ENCODE measurements at places on chromosomes 16 and 17.

- no peak for DNase-seq
Measured at GRCh38 chr17:72270273-72270924, 149.6 kb downstream of the SOX9 start.

DNA sequence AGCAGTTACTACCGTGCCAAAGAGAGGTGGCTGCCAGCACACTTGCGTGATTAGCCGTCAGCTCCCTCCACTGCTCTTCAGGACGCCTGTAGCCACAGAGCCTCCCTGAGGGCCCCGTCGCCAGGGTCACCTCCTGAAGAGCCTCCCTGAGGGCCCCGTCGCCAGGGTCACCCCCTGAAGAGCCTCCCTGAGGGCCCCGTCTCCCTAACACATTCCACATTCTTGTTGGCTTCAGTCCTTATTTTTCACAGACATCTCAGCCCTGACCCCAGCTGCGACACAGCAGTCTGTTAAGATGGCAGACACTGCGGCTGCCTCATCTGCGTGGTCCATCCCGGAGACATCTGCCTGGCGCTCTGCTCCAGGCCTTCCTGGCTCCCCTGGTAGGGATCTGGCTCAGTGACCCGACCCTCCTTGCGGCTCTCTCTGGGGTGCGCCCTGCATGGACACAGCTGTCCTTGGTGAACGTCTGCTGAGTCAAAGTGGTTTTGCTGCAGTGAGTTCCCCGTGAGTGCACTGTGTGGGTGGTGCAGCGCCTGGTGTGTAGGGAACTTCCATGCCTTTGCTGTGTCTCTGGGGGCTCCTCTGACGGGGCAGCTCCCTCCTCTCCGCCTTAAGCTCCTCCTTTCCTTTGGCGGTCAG is 11.4 kb downstream of the ACSF3 start:
- no peak for DNase-seq

GRCh38 chr17:29326023-29326813 is 32.3 kb upstream of the NUFIP2 start:
- no peak for DNase-seq

GRCh38 chr16:84197466-84198128 is 6.6 kb downstream of the ADAD2 start:
- DNase-seq = no peak

- no peak for DNase-seq
Measured at GRCh38 chr16:1206326-1206725, 18.7 kb downstream of the TPSG1 start.

- DNase-seq = no peak
Measured at GRCh38 chr17:42002792-42003301, 14.4 kb downstream of the DNAJC7 start.

- no peak for DNase-seq
Measured at GRCh38 chr17:55210292-55210691, 54.5 kb upstream of the HLF start.

GRCh38 chr17:50180111-50180510 is 14.3 kb downstream of the SGCA start:
- DNase-seq = no peak

GRCh38 chr17:78675836-78676235 is 98.6 kb upstream of the DNAH17 start:
- no peak for DNase-seq

- no peak for DNase-seq
Measured at GRCh38 chr17:82367724-82368524, 3.6 kb upstream of the UTS2R start.

DNA sequence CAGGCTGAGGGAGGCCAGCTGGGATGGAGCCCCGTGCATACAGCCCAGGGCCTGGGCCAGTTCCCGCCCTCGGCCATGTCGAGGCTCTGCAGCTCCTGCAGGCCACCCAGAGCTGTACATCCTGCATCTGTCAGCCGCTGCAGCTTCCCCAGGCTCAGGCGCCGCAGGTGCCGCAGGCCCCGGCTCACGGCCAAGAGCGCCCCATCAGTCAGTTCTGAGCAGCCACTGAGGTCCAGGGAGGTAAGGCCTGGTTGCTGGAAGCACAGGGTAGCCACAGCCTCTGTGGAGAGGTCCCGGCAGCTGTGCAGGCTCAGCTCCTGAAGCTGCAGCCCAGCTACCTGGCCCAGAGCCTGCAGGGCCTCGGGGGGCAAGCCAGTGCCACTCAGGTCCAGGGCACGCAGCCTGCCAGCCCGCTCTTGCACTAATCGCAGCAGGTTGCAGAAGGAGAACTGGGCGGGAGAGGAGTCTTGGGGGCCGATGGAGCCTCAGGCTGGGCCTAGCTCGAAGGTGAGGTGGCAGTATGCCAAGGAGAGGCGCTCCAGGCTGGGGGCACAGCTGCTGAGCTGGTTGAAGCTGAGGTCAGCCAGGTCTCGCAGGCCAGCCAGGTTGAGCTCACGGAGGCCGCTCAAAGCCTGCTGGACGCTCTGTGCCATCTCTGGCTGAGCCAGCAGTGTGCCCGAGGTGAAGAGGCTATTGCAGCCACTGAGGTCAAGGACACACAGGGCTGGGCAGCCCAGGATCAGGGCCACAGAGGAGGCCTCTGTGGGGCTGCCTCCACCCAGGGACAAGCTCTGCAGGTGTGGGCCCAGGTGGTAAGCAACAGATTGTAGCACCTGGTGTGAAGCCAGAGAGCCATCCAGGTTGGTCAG is 11.4 kb downstream of the ELMO3 start:
- DNase-seq = no peak

DNA sequence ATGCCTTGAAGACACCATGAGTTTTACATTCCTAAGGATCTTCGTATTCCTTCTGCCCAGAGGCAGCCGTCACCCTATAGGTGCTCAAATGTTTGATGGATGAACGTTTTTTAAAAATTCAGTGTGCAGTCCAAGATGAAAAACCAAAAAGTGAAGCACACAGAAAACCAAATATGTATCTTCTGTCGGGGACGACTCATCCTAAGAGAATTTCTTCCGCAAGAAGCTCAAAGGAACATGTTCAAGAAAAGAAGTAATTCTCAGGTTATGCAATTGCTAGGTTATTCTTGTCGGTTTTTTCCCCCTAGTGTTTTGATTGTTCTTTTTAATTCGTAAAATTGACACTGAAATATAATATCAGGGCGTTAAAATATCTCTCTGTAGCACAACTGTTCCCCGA is 1.4 kb downstream of the CENPV start:
- no peak for DNase-seq

DNA sequence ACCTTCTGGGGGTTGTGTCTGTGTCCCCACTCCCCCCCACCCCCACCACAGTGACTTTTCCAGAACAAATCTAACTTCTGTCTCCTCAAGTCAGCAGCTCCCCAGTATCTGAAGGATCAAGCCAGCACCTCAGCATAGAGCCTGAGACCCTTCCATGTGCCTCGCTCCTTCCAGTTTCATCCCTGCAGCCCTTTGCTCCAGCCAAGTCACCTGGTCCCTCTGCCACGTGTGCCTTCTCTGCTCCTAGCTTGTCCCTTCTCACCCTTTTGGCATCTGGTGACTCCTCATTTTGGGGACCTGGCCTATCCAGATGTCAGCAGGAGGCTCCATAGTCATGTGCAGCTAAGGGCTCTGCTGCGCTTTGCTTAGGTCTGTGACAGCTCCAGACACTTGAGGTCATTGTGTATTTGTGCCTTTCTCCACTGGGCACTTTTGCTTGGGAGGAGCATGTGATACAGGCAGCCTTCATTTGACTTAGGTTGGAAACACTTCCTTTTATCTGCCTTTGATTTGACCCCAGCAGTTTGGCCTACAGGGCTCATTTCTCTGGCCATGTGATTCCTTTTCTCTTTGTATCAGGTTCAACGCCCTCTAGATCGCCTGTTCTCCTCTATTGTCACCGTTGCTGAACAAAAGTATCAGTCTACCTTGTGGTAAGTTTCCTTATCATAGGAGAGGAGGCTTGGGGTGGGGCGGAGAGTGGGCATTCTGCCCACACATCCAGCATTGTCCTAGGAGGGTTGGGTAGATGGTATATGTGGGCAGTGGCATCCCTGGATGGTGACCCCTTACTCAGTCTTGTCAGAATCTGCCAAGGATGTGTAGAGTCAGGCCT is 7.1 kb upstream of the NFATC3 start:
- no peak for DNase-seq

GRCh38 chr16:1003391-1004347 is 22.1 kb downstream of the SOX8 start:
- no peak for DNase-seq

GRCh38 chr17:42886283-42887176 is 14.1 kb upstream of the G6PC1 start:
- no peak for DNase-seq

DNA sequence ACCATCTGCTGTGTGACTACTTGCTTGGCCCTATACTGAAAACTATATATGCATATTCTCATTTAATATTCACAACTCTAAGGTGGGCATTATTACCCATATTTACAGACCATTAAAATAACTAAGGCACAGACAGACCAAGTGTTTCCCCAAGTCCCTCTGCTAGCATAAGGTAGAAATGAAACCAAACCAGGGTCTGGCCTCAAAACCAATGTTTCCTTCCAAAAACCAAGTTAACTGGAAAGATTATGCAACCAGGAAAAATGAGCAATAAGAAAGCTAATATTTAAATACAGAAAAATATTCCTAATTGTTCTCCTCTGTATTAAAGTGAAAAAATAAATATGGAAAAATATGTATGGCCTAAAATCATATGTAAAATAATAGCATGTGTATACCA is 50.1 kb downstream of the XPO6 start:
- DNase-seq = no peak

DNA sequence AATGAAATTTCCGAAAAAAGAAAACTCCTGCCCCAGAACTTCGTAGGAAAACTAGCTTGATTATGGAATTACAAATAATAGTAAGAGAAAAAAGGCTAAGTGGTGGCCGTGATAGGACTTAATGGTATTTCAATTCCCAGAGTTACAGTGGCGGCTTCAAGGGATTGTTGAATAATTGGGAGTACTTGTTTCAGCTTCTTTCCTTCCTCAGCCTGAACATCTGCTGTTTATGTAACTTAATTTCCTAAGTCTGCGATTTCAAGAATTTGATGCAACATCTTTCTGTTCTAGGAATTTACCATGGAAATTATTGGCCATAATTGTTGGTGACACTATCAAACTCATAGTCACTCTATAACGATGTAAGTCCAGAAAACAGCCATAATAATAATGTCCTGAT is 684 bp upstream of the APPBP2 start:
- no peak for DNase-seq

- DNase-seq = no peak
Measured at GRCh38 chr17:3944485-3945388, 19.5 kb downstream of the ATP2A3 start.

GRCh38 chr17:42695500-42695899 is 13.2 kb downstream of the CNTNAP1 start:
- DNase-seq = no peak

GRCh38 chr17:39709998-39710964 is 10.4 kb downstream of the ERBB2 start:
- no peak for DNase-seq

DNA sequence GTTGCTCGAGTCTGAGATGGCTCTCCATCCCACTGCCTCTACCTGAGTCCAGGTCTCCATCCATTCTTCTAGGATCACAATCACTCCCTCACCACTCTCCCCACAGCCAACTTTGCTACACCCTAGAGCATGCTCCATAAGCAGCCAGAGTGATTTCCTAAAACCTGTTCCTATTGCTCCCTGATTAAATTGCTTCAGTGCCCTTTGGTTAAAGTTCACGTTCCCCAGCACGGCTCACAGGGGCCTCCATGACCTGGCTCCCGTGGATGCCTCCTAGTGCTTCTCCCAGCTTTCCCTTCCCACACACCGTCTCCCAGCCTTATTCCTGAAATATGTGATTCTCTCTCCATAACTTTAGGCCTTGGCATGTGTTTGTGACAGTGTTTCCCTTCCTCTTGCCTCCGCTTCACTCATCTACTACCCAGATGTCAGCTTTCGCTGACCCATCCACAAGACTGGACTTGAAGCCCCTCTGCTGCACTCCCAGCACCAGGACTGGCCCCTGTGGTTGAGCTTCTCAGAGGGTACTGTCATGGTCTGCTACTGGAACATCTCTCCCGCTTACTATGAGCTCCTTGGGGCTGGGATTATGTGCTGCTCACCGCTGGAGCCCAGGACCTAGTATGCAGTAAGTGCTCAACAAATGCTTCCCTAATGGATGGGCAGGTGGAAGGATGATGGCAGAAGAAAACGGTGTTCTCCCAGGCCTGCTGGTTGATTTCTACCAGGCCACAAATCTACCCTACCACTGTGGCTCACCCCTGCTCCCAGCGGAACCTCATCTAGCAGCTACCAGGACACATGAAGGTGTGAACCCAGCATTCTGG is 17.9 kb downstream of the MYO18A start:
- no peak for DNase-seq

DNA sequence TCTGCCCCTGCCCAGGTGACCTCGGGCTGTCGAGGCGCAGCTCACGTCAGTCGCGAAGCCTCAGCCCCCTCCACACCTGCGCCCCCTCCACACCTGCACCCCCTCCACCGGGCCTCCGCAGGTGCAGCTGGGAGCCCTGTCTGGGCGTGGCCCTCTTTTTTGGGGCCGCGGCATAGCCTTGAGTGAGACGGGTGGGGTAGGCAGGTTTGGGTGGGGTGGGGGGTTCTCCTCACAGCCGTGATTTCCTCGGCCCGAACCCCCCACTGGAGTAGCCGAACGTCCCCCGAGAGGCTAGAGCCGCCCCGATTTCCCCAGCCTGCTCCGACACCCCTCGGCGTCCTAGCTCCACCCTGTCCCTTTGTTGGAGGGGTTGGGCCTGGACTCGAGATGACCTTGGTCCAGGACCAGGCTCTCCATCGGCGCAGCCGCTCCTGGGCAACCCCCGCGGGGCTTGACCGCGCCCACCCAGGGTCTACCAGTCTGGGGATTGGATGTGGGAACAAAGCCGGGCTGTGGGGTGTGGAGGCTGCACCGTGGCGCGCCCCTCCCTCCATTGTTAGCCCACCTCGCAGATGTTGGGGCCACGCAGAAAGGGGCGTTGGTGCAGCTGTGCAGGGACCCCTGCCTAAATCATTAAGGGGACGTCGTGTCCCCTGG is 626 bp downstream of the TUBB3 start:
- DNase-seq = no peak

GRCh38 chr16:87560428-87561199 is 41.7 kb upstream of the JPH3 start:
- no peak for DNase-seq

DNA sequence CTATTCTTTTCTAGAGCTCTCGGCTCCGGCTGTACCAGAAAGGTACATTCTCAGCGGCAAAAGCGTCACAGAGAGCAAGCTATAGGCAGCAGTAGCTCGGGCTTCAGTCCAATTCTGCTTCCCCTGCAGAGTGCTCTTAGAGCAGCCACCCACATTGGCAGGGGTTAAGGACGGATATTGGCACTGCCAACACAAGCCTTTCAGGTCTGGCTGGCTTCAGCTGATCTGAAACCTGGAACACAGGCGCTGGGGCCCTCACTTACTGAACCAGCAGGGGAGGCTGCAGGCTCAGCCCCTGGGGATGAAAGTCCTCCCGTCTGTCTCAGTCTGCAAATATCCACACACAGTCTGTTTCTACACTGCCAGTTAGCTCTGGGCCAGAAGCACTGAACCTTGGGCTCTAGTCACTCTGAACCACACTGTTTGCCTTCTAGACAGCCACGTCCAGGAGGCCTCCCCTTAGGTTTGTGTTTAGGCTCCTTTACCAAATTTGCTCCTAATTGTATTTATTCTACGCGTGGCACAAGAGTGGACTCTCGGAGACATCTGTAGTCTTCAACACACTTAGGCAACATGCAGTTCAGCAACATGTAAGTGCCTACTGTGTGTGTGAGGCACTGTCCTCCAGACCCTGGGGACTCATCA is 40.1 kb downstream of the HIC1 start:
- DNase-seq = no peak
